ENCODE measurements at places on chromosomes 12 and 14.
A peak's percentile ranks its signal among the peaks of the same experiment; 100 is the strongest.

GRCh38 chr14:101072945-101073597, 169.5 kb upstream of the RTL1 start:
- DNase-seq, result peak; percentile 36

DNA sequence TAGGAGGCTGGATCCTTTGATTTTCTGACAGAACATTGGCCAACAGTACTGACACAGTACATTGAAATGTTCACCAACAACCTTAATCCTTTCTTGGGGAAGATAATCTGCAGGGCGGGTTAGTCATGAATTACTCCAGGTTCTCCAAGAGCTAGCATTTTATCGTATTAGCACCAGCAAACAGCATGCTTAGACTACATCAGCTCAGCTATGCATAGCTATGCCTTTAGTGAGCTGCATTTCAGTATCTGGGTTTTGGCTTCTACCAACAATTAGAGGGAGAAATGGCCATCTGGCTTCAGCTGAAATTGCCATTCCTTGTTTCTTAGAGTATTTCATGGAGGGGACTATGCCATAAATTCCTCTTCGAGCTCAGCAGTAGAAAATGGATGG, 33.8 kb downstream of the SAMD4A start:
- DNase-seq, result no peak

GRCh38 chr12:125049093-125049458, 16.2 kb upstream of the AACS start:
- DNase-seq, result no peak

DNA sequence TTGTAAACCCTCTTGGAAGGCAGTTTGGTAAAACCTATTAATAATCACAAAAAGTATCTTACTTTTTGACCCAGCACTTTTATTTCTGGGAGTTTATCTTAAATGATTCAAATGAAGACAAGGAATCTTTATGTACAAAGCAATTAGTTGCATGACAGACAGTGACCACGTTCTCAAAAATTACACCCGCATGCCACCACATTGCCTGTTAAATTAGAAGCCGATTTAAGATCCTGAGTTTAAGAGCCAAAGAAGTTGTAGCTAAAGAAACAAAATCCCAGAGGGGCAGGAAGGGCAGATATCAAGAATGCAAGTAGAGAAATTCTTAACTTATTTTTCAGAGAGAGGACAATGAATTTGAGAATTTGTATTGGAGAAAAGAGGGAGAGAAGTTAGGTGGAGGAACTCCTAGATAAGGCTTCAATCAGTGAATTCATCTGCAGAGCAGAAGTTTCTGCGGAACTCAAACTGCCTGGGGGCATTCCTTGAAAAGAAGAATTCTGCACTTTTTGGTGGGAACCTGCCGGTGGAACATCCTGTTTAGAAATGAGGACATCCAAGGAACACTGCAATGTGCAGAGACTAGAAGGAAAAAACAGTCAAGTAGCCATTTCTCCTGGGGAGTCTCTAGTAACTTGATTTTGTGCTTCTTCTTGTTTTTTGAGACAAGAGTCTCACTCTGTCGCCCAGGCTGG, 1.1 kb upstream of the RIOX1 start:
- DNase-seq, result no peak

DNA sequence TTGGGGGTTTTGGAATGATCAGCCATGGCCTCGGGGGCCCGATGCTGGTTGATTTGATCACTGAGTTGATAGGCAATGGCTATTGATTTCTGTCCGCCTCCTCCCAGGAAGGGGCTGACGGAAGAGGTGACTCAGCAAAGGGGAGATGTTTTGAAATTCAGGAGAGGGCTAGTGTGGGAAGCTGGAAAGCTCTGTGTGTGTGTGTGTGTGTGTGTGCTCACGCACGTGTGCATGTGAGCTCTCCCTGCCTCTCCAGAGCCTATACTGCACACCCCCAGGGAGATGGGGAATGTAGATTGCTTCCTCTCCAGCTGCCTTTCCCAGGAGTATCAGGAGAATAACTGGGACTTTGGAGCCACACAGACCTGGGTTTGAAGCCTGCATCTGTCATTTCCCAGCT, 184.9 kb upstream of the MYL2 start:
- no peak for DNase-seq

DNA sequence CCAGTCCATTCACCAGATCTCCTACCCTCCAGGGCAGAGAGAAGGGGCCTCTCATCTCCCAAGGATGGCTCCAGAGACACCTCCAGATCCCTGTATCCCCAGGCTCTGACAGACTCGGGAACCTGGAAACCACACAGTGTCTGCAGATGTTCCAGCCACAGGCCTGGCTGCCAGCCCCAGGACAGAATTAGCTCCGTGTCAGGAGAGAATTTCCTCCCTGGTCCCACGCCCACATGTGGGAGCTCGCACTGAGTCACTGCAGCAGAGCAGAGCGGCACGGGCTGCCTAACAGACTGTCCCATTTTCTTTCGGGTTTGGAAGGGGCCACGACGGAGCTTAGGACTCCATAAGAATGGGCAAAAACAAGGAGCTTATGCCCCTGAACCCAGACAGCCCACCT, 33.6 kb downstream of the CMKLR1 start:
- DNase-seq, result peak; percentile 26

DNA sequence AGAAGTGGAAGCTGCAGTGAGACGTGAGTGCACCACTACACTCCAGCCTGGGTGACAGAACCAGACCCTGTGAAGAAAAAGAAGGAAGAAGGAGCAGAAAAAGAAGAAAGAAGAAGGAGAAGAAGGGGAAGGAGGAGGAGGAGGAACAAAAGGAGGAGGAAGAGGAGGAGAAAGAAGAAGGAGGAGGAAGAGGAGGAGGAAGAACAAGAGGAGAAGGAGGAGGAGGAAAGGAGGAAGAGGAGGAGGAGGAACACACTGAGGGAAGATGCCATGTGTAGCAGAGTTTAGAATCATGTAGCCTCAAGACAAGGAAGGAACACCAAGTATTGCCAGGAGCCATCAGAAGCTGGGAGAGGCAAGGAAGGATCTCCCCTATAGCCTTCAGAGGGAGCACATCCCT, 241.5 kb downstream of the KSR2 start:
- no peak for DNase-seq

- no peak for DNase-seq
Observed at GRCh38 chr14:61632401-61632800, 62.9 kb upstream of the HIF1A start.

Measured in CD8-positive, alpha-beta T cell (primary cell).